NCI-H187 (cell line): ENCODE measurements at places on chromosomes 3 and 15.

DNA sequence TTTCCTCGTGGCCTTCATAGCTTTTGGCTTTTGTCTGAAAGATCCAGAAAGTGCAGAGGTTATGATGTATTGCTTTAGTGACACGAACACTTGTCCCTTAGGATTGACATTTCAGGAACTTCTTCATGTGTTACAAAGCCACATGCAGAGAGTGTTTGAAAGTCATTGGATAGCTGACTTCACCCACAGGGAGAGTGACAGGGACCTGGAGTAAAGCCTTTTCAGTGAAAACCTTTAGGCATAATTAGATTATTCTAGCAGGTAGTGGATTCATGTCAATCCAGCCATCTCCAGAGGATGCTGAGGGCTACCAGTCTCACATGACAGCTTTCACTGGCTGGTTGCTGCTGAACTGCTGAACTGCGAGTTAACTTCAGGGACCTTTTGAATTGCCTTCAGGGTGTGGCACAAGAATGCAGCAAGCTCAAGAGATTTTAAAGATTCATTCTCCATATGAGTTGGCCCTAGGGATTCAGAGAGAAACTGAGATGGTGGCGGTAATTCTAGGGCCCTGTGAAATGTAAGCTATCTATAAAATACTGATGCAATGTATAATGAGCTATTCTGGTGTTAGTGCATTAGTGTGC is 267.0 kb upstream of the GOLIM4 start:
- no peak for DNase-seq

DNA sequence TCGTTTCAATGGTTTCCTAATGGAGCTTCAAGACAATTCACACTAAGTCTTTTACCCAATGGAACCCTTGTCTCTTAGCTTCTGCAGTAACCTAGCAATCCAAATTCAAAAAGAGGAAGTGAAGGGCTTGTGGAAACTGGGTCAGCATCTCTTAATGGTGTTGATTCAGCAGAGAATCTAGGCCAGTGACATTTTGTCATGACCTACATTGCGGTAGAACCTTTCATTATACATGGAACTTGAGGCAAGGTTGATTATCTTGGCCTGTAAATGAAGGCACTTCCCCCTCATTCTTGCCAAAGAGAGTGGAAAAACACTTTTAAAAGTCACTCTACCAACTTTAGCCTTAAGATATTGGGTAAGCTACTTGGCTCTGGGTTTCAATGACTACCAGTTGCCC is 42.8 kb downstream of the C2CD4B start:
- DNase-seq: no peak

- no peak for DNase-seq
Observed at GRCh38 chr3:30289324-30289723, 317.1 kb upstream of the TGFBR2 start.

DNA sequence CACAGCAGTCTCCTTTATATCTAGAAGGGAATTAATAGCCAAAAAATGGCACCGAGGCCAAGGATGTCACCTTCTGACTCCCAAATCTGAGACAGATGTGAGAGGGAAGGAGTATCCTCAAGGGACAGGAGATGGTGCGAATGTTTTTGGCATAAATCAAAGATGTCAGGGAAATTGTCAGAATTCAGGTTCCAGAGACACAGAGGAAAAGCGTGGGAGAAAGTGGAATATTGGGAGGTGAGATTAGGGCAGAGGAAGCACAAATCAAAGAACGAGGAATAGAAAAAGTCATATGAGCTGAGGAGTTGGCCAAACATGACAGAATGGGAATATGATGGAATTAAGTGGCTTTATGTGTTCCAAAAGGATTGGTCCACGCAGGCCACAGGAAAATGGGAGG is 6.0 kb downstream of the CCR5AS start:
- no peak for DNase-seq

GRCh38 chr15:81400640-81401236 is 26.7 kb upstream of the TMC3 start:
- peak; percentile 4 for DNase-seq

DNA sequence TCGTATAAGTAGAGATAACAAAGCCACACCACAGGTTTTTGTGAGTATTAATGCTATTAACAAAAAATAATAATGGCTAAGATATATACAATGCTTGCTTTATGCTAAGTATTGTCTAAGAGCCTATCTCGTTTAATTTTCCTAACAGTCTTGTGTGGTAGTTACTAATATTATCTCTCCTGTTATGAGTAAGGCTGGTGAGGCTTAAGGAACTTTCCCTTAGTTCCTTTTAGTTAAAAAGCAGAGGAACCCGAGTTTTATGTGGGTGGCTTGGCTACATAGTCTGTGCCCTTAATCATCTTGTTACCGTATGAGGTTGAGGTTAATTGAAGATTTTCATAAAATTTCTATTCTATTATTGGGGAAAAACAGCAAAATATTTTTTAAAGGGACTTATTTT is 218.4 kb downstream of the SOX2 start:
- DNase-seq: no peak

DNA sequence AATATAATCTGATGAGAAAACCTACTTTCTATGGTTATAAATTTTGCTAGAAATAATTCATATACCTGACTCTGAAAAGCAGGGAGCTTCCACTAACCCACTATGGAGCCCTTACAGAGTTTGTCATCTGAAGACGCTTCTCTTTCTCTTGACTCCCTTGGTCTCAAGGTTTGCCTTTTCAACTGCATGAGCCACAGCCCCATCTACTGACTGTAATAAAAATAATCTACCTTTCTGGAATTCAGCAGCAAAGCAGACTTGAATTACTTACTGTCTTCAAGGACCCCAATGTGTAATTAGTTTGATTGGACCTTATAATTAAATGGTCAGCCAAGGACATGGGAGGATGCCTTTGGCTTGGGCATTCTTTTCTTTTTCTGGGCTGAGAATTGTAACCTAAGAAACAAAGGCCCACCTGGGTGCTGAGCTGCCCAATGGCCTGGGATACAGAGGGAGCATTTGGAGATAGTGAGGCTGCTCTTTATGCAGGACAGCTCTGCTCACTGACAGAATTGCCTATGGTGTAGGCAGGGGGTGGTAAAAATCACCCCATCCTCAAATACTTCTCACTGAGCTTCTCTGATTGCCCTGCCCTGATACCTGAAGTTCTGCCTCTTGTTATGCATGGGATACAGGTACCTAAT is 178.6 kb upstream of the TRIM42 start:
- DNase-seq: no peak

- DNase-seq: no peak
Observed at GRCh38 chr15:31045606-31046005, 54.2 kb upstream of the MTMR10 start.

DNA sequence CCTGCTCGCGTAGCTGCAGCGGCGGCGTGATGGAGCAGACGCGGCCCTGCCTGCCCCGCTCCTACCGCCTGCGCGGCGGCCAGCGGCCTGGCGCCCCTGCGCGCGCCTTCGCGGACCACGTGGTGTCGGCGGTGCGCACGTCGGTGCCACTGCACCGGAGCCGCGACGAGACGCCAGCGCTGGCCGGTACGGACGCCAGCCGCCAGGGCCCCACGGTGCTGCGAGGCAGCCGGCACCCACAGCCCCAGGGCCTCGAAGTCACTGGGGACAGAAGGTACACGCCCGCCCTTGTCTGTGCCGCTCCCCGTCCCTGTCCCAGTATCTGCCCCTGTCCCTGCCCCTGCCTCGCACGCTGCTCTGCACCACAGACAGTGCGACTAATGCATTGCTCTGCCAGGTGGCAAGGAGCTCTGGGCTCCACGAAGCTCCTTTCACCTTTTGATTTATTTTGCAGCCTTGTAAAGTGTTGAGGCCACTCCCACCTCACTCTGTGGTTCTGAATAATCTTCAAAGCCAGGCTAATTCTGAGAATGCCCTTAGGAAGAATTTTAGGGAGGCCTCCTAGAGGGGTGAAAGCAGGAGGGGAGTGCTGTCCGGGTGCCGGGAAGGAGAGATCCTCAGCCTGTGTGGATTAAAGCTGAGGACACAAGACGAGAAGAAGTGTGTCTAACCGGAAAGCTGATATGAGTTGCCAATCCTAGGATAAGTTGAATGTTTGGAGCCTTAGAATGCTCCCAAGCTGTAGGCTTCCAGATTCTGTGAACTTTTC is 100.0 kb downstream of the THSD4 start:
- no peak for DNase-seq

DNA sequence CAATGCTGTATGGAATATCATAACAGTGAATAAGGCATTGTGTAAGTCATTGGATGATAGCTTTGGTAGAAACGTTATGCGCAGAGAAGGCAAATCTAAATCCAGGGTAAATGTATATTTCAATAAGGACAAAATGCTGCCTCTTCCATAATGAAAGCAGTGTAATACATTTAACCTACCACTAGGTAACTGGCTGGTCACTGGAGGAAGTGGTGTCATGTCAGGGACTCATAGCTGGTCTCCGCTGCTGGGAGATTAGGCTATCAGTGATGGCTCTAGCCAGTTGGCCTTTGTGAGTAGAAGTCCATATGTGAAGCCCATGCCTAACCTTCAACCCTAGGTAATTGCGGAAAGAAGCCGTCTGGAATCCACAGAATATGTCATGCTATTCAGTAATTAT is 140.9 kb downstream of the NLGN1 start:
- no peak for DNase-seq

DNA sequence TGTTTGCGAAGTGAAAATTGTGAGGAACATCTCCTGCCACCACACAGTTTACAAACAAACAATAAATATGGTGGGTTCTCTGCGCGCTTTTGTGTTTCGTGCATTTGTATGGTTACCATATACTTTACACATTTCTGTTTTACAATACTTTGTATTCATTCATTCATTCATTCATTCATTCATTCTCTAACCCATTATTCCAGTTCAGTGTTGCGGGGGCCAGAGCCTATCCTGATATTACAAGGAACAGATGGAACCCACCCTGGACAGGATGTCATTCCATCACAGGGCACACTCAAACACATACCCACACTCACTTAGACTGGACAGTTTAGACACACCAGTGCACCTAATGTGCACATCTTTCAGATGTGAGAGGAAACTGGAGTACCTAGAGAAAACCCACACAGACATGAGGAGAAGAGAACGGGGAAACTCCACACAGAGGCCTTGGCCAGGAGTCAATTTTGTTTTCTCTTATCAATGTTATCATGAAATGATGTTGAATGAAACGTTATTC is 160.5 kb downstream of the FNDC3B start:
- no peak for DNase-seq

DNA sequence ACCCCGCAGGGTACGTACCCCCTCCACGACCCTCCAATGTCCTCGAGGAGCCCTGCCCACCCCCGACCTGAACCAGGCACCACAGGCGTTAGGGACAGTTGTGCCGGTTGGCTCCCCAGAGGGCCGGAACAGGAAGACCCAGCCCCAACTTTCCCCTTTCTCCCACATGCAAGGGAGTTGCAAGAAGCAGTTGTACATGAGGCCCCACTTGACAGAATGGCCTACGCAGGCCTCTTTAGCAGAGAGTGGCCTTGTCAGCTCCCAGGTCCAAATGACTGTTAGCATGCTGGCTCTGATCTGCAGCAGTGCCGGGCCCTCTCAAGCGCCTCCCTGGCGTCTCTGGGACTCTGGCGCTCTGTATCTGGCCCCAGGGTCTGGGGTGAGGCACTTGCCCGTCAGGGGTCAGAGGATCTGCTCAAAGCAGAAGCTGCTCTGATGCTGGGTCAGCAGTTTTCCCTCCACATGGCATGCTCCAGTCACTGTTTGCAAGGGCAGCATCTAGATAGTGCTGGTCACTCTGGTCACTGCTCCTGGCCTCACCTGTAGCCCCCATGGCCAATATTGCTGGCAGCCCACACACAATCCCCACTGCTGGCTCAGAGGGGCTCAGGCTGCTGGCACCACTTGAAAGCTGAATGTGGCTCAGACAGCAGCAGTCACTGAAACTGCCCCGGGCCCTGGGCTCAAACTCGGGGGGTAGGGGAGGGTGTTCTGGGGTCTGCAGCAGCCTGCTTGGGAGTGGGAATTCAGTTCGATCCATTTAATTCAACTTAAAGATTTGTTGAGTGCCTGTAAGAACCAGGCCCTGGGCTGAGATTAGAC is 254.5 kb downstream of the FAM43A start:
- no peak for DNase-seq

GRCh38 chr15:64571857-64572291 is 111.5 kb downstream of the ZNF609 start:
- DNase-seq: no peak

DNA sequence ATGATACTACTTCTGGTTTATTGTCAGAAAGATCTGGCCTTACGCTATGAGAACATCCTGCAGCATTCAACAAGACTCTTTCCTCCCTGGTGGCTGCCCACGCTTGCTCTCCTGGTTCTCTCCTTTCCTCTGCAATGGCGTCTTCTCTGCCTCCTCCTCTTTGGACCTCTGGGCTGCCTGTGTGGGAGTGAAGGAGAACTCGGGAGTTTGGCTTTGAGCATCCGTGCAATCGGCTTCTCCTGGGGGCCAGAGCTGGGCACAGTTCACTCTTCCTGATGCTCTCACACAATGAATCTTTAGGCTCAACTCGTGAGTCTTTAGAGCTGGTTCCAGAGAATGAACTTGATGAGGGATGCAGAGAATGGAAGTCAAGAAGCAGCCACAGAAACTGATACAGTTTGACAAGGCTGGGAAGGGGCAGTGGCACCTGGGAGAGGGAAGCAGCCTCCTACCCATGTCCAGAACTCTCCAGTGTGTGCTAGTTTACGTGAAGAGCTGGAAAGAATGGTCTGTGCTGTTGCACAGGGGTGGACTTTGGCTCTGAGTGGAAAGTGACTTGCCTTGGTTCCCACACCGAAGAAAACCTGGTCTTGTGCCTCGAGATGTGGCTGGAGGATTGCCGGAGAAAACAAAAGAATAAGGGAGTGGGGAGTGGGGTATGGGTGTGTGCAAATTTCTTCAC is 37.9 kb downstream of the RPLP1 start:
- no peak for DNase-seq

- no peak for DNase-seq
Observed at GRCh38 chr3:157201648-157202278, 41.8 kb upstream of the CCNL1 start.

GRCh38 chr3:30426293-30426993 is 180.0 kb upstream of the TGFBR2 start:
- no peak for DNase-seq

- DNase-seq: no peak
Observed at GRCh38 chr3:17044855-17045254, 160.1 kb downstream of the PLCL2 start.

GRCh38 chr15:58987491-58988005 is at the start of gene RNF111:
Gene RNF111, plus strand, starts transcription at chr15:58987663. Its CDS starts 43,160 bp downstream, at chr15:59030823.
- DNase-seq: peak; percentile 52

- DNase-seq: no peak
Observed at GRCh38 chr15:63494408-63494807, 10.0 kb upstream of the USP3 start.

DNA sequence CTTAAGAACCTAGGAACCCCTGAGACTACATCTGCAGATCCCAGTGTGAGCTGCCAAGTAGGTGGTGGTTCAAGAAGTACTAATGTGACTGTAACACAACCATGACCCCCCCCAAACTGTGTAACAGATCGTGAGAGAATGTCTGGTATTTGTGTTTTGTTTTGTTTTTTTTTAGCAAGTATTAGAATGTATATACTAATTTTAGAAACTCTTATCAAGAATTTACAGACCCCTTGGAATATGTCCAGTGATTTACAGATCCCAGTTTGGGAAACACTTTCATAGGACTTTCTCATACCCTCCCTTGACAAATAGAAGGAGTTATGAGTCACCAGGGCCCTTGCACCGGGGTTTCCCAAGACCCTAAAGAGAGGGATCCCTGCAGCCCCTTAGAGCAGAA is 79.8 kb downstream of the SEMA5B start:
- no peak for DNase-seq
